ENCODE measurements at places on chromosomes 6 and 20. TPM values are rescaled to one million over a fixed set of nuclear protein-coding genes. Genes with fewer than 3 reads are reported as not detected.

DNA sequence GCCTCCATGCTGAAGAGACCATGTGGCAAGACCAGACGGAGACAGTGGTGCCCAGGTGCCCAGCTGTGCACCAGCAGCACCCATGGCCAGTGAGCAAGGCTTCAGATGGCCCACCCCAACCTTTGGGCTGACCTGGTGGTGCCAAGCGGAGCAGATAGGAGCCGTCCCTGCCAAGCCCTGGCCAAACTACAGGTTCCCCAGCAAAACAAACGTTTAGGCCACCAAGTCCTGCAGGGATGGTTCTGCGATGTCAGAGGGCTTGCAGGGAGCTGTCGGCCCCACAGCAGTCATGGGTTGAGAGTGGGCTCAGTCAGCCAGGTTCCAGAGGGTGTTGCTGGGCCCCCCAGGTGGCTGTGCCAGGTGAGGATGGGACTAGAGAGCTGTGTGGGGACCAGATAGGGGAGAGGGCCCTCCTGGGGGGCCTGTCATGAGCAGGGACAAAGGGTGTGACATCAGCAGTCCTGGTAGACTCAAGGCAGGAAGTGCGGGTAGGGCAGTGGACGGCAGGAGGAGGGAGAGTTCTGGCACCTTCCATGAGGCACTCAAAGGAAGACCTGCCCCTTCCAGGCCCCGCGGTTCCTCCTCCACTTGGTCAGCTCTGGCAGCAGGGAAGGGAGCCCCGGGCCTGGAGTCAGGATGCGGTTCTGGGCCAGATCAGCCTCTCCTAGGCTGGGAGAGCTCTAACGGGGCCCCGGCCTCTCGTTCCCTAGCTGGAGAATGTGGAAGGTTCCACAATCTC, 342.4 kb downstream of the ZFAND3 start:
- no peak for DNase-seq

DNA sequence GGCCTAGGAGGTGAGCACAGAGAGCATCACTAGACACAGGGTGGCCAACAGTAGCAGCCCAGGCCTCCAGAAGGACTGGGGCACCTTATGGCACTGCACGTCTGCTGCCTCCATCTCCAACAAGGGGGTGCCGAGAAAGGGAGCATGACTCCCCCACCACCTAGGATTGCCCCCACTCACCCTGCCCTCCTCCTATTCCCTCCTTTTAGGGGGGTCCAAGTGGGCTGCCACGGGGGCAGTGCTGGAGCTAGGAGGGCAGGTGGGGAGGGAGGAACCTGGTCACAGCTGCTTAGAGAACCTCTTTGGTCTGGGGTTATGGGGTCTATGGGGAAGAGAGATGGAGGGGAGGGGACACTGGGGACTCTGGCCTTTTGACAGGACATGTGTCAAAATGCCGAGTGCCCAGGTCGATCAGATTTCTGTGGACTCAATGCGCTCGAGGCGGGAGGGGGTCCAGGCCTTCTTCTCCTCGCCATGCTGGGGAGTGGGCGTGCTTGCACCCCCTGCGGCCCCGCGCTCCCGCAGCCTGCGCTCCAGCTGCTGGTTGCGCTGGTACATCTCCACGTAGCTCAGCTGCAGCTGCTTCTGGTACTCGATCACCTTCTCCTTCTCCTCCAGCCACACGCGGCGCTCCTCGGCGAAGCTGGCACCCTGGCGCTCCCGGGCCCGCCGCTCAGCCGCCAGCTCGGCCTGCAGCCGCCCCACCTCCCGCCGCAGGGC, 4.5 kb upstream of the FASTKD5 start:
- no peak for DNase-seq

DNA sequence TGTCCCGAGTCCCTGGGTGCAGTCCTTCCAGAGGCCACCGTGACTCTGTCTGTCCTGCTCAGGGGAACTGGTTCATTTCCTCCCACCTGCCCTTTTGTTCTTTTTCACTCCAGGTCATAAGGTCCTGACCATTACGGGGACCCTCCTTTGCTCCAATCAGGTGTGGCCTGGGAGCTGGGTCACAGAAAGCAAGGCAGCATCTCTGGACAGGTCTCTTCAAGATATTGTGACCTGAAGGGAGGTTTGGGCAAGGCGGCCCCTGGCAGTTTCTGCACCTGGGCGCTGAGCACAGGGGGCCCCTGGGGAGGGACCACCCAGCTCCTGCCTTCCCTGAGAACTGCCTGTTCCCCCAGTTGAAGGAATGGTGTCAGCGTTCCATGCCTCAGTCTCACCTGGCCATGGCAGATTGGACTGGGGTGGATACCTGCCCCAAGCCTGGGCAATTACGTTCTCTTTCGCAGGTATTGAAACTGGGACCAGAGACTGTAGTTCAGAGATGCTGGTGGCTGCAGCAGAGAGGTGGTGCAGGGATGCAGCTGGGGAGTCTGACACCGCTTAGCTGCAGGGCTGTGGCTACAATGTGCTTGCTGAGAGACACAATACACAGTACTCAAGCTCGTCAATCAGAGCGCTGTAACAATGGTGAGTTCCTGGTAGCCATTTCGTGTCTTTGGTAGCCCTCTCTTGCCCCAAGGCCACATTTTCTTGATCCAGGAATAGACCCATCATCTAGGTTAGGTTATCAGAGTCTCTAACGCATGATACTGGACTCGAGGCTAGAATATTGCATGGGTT, 15.6 kb upstream of the NELFCD start:
- no peak for DNase-seq

DNA sequence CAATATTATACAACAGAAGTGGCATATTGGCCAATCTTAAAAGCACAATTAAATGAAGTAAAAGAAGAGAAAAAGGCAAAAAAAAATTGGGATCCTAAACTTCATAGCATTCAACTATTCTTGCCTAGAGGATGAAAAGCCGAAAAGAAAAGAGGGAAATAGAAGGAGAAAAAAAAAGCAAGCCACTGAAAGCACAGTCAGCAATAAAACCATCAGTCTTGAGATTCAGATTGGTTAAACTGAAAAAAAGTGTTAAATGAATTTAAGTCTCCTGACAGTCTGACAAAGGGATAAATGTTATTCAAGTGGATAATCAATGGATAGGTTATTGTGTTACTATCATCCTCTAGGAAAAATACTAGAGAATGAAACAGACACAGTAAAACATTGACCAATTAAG, 19.9 kb downstream of the MOXD1 start:
- no peak for DNase-seq

The HSPA12B gene
- polyA plus RNA-seq: 0.46 TPM

DNA sequence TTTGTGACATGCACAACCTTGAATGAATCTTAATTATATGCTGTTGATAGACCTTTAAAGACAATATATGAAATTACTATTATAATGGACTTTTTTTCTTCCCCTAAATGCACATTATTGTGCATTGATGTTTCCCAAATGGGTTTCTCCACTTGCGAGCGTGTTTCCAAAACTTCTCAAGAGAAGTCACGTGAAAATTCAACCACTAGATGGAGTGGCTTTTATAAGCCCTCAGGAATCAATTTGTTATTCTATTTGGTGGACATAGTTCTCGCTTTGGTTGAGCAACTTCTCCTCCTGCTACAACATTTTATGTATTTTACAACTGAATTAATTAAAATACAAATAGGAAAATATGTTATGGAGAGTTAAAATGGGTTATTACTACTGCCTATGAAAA, 9.0 kb downstream of the CNR1 start:
- DNase-seq: no peak

DNA sequence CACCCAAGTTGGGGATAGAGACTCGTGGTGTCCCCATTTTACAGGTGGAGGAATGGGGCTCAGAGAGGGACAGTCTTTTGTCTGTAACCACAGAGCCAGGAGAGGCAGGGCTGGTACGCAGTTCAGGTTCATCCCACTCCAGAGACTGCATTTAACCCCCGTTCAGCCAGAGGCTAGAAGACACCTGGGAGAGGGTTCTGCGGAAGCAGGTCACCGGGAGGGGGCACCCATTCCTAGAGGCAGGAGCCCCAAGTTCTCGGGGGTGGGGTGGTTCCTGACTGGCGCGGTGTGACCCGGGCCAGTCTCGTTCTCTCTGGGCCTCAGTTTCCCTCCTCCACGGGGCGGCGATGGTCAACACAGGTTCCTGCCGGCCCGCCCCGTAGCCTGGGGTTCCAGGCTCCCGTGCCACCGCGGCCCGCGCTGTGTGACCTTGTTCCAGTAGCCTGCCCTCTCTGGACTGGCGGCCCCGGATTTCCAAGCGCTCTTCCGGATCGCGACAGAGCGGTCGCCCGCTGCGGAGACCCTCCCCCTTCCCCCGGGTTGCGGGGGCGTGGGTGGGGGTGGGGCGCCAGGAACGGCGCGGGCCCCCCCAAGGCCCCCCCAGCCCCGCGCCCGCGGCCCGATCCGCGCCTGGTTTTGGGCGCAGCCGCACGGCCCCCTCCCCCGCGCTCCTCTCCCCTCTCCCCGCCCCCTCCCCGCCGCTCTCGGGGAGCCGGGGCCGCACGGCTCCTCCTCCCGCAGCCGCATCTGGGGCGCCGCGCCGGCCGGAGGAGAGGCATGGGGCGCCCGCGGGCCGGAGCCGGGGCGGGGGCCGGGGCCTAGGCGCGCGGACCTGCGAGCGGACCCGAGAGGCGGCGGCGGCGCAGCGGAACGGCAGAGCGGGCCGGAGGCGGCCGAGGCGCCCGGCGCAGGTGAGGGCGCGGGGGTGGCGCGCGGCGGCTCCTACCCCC, at the start of gene DLGAP4:
Gene DLGAP4 (plus strand): TSS at position 738 of the 950 bp plus-strand sequence. CDS start 125,379 bp downstream, outside the sequence.
- peak; percentile 91 for DNase-seq

The FAM210B gene
- polyA plus RNA-seq: 44.1 TPM

The RIMS1 gene
- polyA plus RNA-seq: 0.20 TPM

- no peak for DNase-seq
Measured at GRCh38 chr6:159062564-159062945, 17.8 kb upstream of the TAGAP start.

The LY6G6C gene
- polyA plus RNA-seq: 0.08 TPM

The AGER gene
- 2.9 TPM for polyA plus RNA-seq

DNA sequence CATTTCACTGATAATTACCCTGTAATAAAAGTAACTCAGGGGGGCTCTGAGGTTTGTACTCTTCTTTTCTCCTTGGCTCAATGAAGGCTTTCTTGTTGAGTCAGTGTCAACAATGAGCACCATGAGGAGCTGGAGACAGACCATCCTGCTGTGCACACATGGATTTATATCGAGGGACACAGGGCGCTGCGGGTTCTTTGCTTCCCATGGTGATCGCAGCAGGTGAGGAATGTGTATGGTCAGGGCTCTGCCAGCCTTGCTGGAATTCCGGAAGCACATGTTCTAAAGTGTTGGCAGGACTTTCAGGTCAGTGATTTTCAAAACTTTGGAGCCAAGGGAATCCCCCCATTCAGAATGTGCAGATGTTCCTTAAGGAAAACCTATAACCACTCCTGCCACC, 27.1 kb downstream of the SMOC2 start:
- no peak for DNase-seq

GRCh38 chr6:27889628-27890444, 22.4 kb downstream of the OR2B2 start:
- DNase-seq: no peak

GRCh38 chr6:150036081-150036480, 10.7 kb upstream of the RAET1L start:
- DNase-seq: no peak

GRCh38 chr6:7579851-7580250, 10.1 kb upstream of the SNRNP48 start:
- no peak for DNase-seq

The CGA gene
- 0.18 TPM for polyA plus RNA-seq

- DNase-seq: no peak
Measured at GRCh38 chr20:63682384-63683139, 13.9 kb upstream of the TNFRSF6B start.

DNA sequence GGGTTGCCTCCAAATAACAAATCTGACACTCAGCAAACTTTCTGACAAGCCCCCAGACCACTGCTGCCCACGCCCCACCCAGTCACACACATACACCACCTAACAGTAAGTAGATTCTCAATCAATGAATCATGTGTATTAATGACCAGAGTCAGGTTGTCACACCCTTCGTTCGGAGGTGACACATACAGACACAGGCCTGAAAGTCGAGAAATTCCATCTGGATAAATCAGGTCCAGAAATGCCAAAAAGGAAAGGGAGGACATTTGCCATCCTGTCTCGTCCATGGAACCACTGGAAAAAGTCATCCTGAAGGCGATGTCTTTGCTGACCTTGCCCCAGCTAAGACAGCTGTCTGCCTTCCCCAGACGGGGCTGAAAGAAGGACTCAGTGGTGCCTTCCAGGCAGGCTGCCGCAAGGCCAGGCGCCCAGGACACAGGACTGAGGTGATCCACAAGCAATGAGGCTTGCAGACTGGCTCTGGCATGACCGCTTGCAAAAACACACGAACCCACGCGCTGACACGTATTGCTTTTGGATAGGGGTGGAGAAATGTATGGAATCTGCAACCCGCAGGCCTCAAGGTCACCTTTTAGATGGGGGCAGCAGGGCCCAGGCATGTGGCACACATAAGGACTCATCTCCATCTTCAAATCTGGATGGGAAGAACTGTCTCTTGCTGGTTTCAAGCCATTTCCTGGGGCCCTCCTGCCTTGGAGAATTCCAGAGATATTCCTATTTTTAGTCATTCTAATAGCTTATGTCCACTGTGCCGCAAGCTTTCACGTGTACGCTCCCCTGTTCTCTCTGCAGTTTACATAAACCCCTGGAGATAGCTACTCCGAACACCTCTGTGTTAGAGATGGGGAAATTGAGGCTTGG, 9.0 kb downstream of the NFATC2 start:
- no peak for DNase-seq

DNA sequence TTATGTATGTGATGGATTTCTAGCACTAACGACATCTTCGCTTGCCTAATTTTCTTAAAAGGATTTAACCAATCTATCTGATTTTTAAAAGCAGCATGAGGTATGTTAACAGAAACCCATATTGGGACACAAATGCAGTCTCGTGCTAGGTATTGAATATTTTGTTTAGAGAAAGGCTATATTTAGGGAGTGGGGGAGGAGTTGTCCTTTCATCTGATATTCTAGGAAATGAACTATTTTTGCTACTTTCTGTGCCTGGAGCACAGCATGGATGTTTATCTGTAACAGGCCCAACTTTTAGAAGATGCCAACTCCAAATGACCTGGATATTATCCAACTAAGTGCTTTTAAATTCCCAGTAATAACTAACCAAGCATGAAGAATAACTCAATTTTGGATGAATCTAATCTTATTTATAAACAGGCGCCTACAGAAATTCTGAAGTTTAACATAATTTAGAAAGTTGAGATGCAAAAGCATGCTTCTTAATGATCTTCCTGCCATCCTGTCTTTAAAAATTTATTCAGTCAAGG, 317.1 kb upstream of the CHD6 start:
- DNase-seq: peak; percentile 15

DNA sequence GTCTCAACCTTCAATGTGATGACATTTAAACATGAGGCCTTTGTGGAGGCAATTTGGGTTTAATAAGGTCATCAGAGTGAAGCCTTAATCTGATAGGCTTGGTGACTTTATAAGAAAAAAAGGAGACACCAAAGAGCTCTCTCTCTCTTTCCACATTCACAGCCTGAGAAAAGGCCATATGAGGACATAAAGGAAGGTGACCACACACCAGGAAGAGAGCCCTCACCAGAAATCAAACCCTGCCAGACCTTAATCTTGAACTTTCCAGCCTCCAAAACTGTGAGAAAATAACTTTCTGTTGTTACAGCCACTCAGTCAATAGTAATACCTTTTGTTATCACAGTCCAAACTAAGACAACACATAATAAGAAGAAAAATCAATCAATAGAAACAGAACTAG, 47.7 kb downstream of the COL12A1 start:
- DNase-seq: no peak

- DNase-seq: no peak
Measured at GRCh38 chr6:147944122-147944521, 398.5 kb upstream of the SASH1 start.
